ENCODE measurements at places on chromosomes 16 and 17.

- DNase-seq, result no peak
These were observed 22.6 kb upstream of the ERN1 start for GRCh38 chr17:64152428-64153125.

- DNase-seq, result no peak
These were observed 562 bp downstream of the PPL start for GRCh38 chr16:4936181-4936990.

DNA sequence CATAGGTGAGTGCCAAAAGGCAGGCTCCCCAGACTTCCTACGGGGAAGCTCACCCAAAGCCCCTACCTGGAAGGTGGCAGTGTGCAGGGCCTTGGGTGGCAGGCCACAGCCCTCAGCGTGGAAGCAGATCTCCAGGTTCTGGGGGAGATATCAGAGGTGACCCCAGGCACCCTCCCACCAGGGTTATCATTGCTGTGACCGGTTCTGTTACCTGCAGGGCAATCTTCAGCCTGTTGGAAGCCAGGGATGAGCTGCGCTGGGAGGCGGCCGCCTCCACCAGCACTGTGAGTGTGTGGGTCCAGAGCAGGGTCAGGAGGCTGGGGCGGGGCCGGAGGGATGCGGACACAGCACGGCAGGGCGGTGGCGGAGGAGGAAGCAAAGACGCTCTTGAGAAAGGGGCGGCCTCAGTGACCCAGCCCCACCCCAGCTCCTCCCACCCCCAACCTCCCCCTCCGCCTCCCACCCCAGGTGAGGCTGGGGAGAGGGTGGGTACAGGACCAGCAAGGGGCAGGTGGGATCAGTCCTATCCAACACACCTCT is 13.1 kb downstream of the UNC13D start:
- DNase-seq, result no peak

- DNase-seq, result no peak
These were observed 672.4 kb downstream of the CDH11 start for GRCh38 chr16:64449506-64449905.

DNA sequence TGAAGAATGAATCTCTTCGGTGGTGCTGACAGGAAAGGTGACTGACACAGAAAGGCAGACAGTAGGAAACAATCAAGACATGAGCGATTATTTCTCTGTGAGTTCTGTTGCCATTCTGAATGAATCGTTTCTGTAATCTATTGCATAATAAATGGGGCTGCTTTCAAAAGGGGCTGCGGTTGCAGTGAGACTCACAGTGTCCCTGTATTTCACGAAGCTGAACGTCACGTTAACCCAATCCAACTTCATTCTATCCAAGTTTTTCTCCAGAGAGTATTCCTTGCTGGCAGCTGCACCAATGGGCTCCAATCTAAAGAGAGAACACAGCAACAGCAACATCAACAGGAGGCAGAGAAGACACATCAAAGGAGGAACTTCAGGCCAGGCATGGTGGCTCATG is 75.4 kb downstream of the DNAH3 start:
- DNase-seq, result no peak

DNA sequence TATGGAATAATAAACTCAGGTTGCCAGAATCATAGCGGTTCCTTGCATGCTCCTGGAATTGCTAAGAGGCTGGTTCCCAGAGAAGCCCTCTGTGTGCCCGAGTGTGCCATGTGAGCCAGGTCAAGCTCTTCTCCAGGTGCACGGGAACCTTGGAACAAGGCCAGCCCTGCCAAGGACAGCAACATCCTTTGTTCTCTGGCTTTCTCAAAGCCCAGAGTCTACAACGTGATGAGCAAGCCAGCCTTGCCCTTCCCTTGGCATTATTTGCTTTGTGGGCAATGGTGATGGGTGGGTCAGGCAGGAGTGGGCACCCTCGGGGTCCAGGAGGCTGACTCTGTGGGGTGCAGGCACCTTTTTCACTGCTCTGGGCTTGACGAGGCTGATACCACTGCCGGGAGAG is 14.2 kb upstream of the SEC14L1 start:
- DNase-seq, result no peak
